ENCODE measurements at places on chromosomes 7 and 10.
A peak's percentile ranks its signal among the peaks of the same experiment; 100 is the strongest.

DNA sequence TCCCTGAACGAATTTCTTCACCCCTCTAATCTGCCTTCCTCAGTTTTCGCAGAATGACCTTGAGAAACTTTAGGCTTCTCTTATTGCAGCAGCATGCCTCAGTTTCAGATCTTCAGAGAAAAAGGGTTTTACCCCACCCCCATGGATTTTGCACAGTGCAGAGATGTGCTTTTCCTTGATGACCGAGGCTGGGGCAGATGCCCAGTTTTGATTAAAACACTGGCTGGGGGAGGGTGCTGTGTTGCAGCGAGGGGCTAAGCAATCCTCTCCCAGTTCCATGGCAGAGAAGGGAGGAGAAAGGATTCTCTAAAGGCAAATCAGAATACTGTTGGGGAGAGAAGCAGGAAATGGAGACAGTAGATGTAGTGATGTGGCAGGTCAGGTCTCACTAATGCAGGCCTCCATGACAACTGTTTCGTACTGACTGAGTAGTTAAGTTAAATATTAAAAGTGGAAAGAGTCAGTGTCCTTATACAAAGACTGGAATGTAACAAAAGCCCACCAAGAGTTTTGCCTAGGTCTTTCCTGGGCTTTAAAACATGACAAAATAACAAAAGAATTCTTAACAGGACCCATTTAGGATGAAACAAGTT lies 50.8 kb upstream of the PDZD8 start:
- DNase-seq, result no peak

GRCh38 chr10:61096056-61096455 lies 152.1 kb upstream of the RHOBTB1 start:
- DNase-seq, result no peak

GRCh38 chr10:132632851-132633684 lies 95.5 kb downstream of the INPP5A start:
- peak; percentile 20 for DNase-seq

DNA sequence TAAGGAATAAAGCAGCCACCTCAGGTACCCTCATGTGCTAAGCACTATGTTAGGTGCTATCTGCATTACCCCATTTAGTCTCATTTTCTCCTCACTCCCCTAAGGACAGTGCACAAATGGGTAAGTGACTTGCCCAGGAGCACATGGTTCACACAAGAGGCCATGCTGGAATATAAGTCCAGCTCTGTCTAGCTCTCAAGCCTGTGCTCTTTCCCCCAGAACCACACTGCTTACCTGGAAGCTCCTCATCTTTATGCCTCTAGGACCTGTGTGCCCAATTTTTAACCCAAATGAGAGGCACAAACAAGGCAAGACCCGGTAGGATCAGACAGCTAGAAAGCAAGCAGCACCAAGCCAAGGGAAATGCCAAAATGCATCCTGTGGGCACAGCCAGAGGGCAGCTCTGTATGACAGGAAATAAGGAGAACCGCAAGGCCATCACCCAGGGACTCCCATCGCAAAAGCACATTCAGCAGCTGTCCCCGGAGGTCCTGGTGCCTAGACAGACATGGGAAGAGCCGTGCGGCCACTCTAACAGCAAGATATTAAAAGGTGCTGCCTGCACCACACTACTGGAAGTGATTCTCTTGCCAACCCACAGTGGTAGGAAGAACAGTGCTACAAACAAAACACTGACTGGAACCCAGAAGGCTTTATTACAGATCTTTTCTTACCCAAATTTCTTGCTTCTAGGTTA lies 88.1 kb downstream of the GSAP start:
- DNase-seq, result no peak

DNA sequence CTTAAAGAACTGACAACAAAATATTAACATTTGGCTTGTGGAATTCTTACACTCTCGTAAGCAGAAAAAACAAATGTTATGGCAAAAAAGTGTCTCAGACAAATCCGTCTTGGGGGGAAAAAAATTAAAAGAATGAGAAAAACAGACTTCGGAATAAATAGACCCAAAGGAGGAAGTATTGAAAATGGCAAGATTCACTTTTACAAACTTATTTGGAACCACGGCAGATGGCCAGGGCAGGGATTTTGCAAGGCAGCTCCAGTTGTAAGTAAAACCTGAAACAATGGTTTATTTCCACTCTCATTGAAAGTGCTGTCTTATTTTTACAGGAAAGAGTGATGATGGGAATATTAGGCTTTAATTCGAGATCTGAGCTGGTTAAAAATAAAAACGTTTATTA lies 1.5 kb upstream of the ZNF438 start:
- no peak for DNase-seq

GRCh38 chr10:71138166-71138830 lies 74.1 kb upstream of the UNC5B start:
- DNase-seq, result no peak

DNA sequence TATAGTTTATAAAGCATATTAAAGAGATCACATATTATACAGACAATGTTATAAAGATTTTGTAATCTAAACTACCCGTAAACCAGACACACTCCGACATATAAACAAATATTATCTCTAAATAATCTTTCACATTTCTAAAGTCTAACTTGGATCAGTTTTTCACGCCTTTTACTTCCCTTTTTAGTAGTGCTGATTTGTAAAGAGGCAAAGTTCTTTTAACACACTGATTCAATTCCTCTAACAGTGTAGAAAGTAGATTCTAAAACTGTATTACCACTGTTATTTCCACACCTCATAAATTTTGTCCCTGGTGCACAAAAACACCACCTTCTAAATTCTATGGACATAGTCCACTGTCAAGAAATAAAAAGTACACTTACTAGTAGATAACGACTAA lies 230.9 kb downstream of the DOCK4 start:
- DNase-seq, result no peak

- DNase-seq, result no peak
Measured at GRCh38 chr10:73589563-73590126, 1.5 kb downstream of the USP54 start.

GRCh38 chr7:93855797-93856196 lies 34.8 kb downstream of the TFPI2 start:
- DNase-seq, result no peak

- DNase-seq, result no peak
Measured at GRCh38 chr7:97798046-97799019, 66.4 kb downstream of the TAC1 start.

- DNase-seq, result no peak
Measured at GRCh38 chr10:76311752-76312636, 880.6 kb downstream of the LRMDA start.

- DNase-seq, result no peak
Measured at GRCh38 chr10:7378602-7379403, 32.0 kb downstream of the SFMBT2 start.

GRCh38 chr7:144720149-144720548 lies 115.7 kb downstream of the TPK1 start:
- no peak for DNase-seq

DNA sequence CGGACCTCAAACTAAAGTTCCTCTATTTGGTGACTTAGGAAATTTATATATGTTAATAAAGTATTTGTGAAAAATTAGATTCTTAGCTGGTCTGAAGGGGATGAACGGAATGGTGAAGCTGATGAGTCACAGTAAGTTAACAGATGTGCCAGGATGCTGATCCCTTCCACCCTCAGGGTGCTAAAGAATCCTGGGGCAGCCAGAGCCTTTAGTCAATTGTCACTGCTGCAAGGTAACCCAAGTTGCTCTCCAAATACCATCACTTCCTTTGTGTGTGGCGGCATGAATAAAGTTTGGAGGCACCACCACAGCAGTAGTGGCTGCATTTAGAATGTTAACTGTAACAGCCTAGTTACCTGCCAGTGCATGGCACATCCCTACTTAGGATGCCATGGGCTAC lies 222.6 kb upstream of the PPP1R3A start:
- DNase-seq, result no peak

DNA sequence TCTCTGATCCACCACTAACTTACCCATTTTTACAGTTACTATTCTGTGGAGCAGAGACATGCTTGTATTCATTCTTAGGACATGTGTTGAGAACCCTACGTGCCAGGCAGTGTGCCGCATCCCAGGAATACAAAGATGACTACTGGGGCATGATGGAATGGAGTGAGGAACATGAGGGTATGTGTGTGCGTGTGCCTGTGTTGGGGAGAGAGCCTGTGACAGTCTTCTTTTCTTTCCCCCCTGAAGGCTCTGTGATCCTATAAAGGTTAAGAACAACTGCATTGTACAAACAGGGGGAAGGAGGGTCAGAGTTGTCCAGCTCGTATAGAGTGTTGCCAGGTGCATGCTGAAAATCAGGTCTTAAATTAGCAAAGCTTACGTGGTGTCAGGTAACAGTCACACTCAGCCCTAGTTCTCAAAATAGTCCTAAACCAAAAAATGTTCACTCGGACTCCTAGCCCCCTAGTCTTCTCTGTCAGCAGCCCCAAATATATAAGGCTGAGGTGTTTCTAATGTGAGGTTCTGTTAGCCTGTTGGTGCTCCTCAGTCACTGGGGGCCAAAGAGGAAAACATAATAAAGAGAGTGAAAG lies 161.9 kb downstream of the CELF2 start:
- no peak for DNase-seq

GRCh38 chr10:24907956-24908355 lies 44.5 kb downstream of the PRTFDC1 start:
- DNase-seq, result no peak

- DNase-seq, result peak; percentile 79
Measured at GRCh38 chr10:4246881-4247358, 461.9 kb upstream of the KLF6 start.

DNA sequence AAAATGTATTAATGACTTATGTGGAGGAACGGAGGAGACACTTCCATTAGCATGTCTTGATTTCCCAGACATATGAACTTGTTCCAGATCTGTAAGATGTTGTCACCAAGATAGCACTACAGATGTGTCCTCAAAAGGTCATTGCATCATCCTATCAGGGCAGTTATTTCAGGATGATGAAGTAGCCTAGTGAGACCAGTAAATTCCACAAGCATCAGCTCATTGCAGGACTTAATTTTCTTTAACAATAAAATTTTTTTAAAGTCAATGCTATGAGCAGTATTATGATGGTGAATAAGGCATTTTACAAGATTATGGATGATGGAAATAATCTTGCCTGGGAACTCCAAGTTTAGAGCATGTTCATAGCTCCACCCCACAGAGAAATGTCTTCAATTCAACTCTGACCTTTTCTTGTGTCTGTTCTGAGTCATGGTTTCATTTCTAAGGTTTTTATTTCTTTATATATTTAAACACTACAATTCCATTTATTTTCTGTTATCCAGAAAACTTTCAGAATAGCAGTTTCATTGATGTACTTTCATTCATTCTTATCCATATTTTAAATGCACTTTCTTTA lies 1203.3 kb upstream of the CELF2 start:
- DNase-seq, result no peak

Measured in AG04450 (cell line).